ENCODE measurements at places on chromosomes 5 and 9.

- no peak for DNase-seq
Observed at GRCh38 chr5:90368454-90369246, 40.9 kb downstream of the CETN3 start.

- DNase-seq = no peak
Observed at GRCh38 chr5:119347991-119348390, 7.8 kb upstream of the TNFAIP8 start.

GRCh38 chr9:17843236-17843635, 264.4 kb downstream of the SH3GL2 start:
- DNase-seq = no peak

GRCh38 chr5:89401659-89402058, 518.7 kb upstream of the MEF2C start:
- no peak for DNase-seq

DNA sequence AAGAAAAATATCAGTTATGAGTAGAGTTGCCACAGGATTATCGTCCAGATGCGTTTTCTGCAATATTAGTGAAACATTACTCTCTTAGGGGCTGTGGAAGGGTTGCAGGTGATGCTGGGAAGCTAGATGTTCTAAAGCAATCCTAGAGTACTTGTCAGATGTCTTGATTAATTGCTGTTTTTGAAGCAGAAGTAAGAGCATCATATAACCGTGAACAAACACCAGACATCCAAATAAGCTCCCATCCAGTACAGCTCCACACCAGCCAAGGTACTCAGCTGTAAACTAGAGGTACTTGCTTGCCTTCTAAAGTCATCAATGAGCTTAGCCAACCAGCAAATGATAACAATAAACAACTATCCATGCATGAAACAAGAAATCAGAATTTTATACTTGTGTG, 131.1 kb downstream of the ST8SIA4 start:
- no peak for DNase-seq

GRCh38 chr9:89493181-89493580, 4.7 kb downstream of the SEMA4D start:
- no peak for DNase-seq

DNA sequence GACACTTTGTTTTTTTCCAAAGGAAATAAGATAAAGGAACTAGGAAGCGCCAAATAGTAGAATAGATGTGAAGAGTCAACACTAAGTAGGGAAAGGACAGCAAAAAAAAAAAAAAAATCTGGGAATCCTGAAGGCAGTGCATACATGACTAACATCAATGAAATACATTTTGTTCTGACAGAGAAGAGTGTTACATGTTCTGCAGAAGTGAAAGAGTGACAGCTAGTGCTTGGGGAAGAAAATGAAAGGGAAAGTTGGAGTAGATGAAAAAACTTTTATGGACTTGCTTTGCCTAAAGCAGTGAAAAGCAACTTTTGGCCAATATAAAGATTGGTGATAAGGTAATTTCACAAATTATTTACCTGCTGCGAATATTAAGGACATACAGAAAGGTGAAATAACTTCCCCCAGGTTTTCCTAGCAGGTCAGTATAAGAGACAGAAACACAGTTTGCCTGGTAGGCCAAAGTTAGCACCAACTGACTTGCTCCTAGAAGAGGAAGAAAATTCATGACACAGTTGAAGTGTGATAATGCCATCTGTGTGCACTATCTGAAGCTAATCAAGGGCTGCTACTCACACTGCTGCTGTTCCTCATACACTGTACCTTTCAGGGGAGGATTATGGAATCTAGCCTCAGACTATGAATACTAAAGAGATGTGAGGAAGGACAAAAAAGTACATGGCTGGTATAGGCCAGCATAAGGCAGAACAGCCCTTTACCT, 38.6 kb downstream of the RANBP6 start:
- no peak for DNase-seq

DNA sequence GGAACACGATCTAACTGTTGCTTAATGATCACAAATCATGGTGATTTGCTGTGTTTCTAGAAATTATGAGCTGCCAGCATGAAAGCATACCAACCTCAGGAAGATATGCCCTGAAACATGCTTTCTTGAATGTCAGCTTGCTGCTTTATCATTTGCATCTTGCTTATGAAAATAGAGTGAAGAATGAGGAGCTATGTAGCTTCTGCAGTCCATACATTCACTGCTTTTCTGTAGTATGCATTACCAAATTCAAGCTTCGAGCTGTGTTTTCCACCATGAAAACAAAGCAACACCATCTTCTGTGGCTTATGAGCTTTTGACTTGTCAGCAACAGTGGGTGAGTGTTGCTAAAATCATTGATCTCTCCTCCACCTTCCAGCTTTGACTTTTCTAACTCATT, 16.5 kb downstream of the F2RL2 start:
- no peak for DNase-seq

- DNase-seq = no peak
Observed at GRCh38 chr9:89743216-89743572, 138.4 kb downstream of the GADD45G start.

GRCh38 chr5:10653043-10653442, 89.2 kb downstream of the ANKRD33B start:
- DNase-seq = no peak

DNA sequence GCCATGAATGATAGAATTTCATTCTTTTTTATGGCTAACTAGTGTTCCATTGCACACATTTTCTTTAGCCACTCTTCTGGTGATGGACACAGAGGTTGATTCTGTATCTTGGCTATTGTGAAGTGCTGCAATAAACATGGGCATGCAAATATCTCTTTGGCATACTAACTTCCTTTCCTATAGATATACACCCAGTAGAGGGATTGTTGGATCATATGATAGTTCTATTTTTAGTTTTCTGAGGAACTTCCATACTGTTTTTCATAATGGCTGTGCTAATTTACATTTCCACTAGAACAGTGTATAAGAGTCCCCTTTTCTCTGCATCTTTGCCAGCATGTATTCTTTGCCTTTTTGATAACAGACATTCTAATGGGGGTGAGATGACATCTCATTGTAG, 50.4 kb upstream of the CDK5RAP2 start:
- no peak for DNase-seq

DNA sequence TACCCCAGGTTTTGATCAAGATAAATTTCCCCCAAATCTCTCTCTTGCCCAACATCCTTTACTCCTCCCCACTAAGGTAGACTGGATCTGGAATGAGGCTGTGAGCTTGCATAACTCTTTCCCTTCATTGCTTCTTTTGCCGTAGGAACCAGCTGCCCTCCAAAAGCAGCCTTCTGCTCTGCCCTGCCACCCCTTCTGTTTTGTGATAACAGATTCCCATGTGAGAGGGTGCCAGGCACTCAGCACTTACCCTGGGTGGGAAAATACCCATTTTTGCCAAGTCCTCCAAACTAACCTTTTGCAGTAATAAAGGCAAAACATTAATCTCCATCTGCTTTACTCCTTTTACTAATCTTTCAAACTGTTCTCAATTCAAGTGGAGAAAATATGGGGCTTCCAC, 182.6 kb downstream of the ASTN2 start:
- no peak for DNase-seq

GRCh38 chr5:3954199-3954598, 358.6 kb downstream of the IRX1 start:
- DNase-seq = no peak

- no peak for DNase-seq
Observed at GRCh38 chr9:5786370-5787127, 46.4 kb downstream of the ERMP1 start.

DNA sequence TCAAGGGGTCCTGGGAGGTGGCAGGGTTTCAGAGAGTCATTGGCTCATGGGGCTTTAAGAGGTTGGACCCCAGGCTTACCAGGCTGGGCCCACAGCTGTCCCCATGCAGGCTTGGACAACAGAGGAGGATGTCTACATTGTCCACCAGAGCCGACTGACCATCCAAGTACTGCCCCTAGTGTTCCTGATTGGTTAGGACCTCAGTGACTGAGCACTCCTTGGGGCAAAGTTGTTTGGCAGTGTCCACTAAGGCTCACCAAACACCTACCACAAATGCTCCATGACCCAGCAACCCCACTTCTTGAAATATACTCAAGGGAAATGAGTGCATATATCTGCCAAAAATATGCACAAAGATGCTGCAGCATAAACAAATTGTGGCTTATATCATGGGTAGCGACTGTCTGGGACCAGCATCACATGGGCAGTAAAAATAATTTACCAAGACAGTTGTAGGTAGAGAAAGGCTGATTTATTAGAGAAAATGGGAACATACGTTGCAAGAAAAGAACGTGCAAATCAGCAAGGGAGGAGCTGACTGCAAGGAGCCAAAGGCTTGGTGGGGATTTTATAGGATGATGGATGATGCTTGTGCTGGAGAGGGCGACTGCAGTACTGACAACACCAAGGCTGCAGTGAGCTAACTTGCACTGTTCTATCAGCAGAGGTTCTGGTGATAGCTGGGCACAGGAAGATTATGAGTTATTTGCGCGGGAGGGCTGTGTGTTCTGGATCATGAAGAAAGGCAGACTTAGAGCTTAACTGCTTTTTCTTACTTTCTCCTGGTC, 265.2 kb downstream of the GADD45G start:
- DNase-seq = no peak

- DNase-seq = no peak
Observed at GRCh38 chr9:97474372-97474925, 27.0 kb upstream of the TMOD1 start.

DNA sequence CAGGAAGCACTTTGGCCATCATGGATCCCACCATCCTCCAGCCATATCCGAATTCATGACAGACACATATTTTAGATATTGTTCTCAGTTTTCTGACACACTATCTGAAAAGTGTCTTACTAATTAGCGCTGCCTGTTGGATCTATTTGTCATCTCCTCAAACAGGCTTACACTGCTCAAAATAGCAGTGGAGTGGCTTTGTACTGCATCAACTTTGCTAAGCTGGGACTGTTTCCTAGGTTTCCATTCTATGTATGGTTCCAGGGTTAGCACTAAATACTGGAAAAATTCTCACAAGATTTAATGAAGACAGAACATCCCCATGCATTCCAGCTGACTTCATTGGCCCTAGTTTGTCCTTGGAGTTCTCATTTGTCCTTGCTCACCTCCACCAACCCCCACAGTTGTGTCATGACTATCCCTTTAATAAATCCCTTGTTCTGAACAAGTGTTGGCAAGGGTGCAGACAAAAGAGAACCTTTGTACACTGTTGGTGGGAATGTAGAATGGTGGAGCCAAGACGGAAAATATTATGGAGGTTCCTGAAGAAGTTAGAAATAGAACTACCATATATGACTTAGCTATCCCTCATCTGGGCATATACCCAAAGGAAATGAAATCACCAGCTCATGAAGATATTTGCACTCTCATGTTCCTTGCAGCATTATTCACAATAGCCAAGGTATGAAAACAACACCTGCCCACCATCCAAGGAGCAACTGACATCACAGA, 136.5 kb upstream of the RAI14 start:
- DNase-seq = no peak

- no peak for DNase-seq
Observed at GRCh38 chr5:141909212-141909611, 14.5 kb upstream of the DELE1 start.

- DNase-seq = no peak
Observed at GRCh38 chr5:179805529-179806249, 977 bp downstream of the MGAT4B start.

DNA sequence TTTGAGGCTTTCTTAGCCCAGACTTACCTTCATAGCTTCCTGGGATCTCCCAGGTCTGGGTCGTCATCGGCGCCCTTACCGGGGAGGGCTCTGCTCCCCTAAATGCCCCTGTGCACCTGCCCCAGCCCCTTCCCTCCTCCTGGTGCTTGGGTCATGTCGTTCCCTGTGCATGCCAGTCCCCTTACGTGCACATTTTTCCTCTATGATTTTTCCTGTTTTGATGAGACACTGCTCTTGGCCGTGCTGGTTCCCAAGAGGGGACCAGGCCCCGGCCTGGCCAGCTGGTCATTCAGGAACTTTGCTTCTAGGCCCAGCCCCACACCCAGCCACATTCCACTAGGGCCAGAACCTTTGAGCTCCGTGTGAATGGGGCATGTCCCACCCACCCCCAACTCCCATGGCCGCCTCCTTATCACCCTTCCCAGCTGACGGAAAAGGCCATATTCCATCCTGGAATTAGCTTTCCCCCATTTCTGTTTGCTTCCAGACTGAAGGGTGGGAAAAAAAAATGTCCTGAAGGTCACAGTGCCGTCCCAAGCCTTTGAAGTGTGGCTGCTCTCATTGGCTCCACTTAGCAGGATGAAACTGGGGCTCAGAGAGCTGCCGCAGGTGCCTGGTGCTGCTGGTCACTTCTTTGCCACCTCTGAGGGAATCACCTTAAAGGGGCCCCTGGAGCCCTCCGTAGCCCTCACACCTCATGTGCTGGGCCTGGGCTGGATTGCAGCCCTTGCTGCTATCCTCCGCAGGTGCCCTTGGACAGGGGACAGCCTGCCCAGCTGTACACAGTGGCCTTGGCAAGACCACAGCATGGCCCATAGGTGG, 25.1 kb downstream of the ERGIC1 start:
- no peak for DNase-seq

GRCh38 chr9:10946676-10947410, 334.0 kb upstream of the PTPRD start:
- DNase-seq = no peak

- DNase-seq = no peak
Observed at GRCh38 chr9:117340422-117340821, 74.4 kb downstream of the ASTN2 start.

DNA sequence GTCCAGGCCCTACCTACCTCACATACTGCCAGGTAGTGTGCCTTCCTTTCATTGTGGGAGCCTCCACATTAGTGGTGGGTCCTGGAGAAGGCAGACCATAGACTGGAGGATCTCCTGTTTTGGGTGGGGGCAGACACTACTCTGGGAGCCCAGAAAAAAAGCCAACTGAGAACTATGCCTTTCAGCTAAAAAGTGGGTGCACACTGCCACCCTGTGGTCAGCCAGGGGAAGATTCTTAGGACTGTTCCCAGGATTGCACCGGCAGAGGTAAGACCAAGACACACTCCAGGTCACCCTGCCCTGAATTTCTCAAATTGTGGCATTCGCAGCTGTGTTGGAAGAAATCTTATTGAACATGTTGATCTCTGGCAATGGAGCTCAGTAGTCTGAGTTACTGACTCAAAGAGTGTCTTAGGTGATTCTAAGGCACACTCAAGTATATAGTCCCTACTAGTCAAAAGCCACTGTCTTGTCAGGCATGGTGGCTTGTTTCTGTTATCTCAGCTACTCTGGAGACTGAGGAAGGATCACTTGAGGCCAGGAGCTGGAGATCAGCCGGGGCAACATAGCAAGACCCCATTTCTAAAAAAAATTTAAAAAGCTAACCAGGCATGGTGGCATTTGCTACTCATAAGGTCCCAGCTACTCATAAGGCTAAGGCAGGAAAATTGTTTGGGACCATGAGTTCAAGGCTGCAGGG, 3.6 kb downstream of the SIGMAR1 start:
- DNase-seq = peak; percentile 60

- no peak for DNase-seq
Observed at GRCh38 chr5:102749416-102750030, 5.6 kb upstream of the PAM start.

- no peak for DNase-seq
Observed at GRCh38 chr9:8364026-8364752, 564.6 kb upstream of the DMAC1 start.

- no peak for DNase-seq
Observed at GRCh38 chr9:35835216-35835632, 6.2 kb downstream of the TMEM8B start.
